ENCODE measurements at places on chromosomes 1 and 21.

DNA sequence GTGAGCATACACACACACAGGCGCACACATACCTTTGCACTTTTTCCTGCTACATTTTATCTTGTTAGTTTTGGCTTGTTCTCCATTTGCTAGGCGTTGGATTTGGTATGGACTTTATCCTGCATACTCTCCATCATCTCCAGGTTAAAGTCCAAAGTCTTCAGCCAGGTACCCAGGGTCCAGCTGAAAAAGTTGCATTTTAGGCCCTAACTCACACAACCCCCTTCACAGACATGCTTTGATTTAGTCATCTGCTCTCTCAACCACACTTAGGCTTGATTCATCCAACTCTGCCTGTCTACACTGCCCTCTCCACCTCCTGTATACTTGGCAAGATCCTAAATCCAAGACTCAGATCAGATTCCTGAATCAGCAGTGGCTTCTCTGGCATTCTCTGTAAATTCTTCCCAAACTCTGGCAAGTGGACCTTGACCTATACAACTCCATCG lies 10.7 kb upstream of the LAMB3 start:
- DNase-seq = no peak

- DNase-seq = no peak
Observed at GRCh38 chr1:114331936-114332335, 178.3 kb upstream of the SYT6 start.

GRCh38 chr1:228752675-228753265 lies 17.5 kb downstream of the RHOU start:
- no peak for DNase-seq

- no peak for DNase-seq
Observed at GRCh38 chr1:213369465-213369864, 318.4 kb downstream of the RPS6KC1 start.

DNA sequence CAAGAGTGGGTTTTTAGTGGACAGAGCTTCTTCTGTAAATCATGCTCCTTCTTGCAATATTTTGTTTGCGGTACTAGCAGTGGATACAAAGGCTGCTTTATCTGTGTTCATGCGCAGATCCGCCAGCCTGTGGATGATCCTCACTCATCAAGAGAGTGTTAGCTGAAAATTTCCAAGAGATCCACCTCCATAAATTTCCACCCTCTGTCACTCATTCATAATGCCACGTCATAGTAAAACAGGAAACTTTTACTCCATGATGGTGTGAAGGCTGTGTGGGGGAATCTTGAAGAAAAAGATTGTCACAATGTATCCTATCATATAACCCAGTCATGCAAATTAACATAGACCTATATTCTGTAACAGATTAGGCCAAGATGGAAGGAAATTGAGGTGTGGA lies 4.4 kb upstream of the MAPKAPK2 start:
- DNase-seq = no peak

DNA sequence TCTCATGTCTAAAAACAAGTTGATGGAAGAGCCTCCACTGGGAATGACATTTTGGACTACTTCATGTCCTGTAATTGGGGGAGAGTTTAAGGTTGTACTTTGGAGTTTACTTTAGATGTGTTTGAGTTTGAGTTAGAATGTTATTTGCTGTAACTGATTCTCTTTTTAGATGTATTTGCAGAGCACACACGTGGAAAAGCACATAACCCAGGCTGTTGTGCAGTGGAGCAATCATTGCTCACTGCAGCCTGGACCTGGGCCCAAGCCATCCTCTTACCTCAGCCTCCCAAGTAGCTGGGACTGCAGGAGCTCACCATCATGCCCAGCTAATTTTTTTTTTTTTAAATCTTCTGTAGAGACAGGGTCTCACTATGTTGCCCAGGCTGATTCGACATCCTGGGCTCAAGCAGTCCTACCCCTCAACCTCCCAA lies 36.7 kb upstream of the SH3D21 start:
- DNase-seq = no peak

GRCh38 chr1:16250524-16251251 lies 13.7 kb upstream of the CPLANE2 start:
- DNase-seq = no peak

- DNase-seq = peak; percentile 61
Observed at GRCh38 chr1:204286831-204287421, 72.8 kb downstream of the PLEKHA6 start.

GRCh38 chr1:148385371-148386030 lies 97.6 kb downstream of the PPIAL4G start:
- DNase-seq = no peak

- peak; percentile 35 for DNase-seq
Observed at GRCh38 chr21:38817371-38818324, 11.9 kb downstream of the ETS2 start.

DNA sequence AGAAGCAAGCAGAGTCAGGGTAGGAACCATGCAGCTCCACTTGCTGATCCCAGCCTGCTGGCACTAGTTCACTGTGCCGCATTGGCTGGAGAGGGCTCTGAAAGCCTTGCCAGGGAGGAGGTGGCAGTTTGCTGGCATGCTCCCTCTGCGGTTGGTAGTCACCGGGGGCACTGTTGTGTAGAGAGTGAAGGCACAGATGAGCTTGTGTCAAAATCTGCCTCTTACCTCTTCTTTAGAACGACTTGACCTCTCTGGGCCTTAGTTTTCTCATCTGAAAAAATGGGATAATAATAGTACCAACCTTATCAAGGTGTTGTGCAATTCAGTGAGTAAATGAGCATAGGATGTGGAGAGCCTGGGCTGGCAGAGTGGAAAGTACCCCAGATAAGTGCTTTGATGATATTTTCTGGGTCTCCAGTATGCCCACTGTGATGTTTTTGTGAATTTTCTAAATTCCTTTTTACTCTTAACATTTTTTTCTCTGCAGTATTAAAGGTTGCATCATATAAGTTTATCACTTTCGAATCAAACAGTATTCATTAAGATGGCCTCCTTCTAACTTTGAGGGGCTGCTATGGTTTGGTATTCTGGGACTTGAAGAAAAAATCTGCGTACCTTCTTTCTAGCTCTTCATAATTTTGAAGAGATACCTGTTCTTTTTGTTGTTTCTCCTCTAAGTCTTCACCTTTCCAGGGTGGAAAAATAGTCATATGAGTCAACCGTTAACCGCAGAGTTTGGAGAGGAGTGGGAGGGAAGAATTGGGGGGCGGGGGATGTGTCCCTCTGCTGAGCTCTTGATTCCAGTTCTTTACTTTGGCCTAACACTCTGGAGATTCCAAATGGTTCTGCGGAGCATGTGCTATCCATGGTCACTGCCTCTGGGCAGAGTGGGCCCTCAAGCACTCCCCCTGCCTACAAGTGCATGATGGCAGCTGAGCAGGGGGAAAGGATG lies 26.8 kb downstream of the SZRD1 start:
- no peak for DNase-seq

DNA sequence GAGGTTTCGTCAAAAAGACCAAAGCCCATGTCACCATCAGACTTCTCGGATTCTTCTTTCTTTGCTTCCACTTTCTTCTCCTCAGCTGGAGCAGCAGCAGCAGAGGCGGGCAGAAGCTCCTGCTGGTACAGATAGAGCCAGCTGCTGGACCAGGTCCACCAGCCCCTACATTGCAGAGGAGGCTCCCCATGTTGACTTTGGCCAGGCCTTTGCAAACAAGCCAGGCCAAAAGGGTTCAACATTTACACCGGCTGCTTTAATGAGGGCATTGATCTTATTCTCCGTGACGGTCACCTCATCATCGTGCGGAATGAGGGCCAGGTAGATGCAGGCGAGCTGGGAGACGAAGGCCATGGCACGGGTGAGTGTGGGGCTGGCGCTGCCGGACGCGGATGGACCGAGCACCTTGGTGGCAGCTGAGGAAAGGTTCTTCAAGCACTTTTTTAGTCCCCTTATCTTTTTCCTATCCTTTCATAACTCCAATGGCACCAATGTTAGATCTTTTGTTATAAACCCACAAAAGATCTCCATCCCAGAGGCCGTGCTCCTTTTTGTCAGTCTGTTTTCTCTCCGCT lies 358.5 kb downstream of the RGS7 start:
- no peak for DNase-seq

GRCh38 chr1:154478639-154479038 lies 23.4 kb upstream of the TDRD10 start:
- DNase-seq = peak; percentile 37

- DNase-seq = no peak
Observed at GRCh38 chr1:78511334-78511733, 20.6 kb downstream of the PTGFR start.

Measured in CMK (cell line).